Ammon's horn (tissue), 1 donor: ENCODE measurements at places on chromosomes 1 and 21.

GRCh38 chr1:1330366-1331067 lies 563 bp upstream of the TAS1R3 start:
- DNase-seq: no peak

GRCh38 chr1:168469690-168470089 lies 74.1 kb downstream of the XCL2 start:
- DNase-seq: no peak

DNA sequence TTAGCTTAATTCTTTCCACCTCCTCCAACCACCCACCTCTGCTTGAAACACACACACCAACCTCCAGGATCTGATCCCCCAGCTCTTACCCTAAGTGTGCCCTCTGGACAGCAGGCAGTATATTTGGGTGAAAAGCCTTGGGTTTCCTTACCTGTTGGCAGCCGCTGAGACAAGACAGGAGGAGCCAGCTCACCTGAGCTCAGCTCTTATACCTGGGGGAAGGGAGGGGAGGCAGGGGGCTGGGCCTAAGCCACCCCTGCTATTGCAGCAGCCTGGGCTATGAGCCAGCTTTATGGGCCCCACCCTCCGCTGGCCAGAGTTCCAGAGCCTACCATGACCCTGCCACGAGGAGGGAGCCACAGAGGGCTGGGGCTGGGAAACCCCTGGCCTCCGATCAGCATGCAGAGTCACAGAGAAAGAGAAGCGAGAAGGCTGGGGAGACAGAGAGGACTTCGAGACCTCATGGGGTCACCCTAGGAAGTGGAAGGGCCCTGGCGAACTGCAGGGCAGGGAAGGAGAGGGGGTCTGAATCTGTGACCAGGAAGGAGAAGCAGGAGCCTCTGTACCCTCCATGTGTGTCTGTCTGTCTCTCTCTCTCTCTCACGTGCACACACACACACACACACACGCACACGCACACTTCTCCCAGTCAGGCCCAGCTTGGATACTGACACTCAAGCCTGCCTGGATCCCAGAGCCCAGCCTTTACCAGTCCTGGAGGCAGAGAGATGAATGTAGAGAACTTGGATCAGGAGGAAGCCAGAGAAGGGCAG lies at the start of gene S100A14:
TSS of gene S100A14 (minus strand) at position 182 of the 773 bp plus-strand sequence. CDS start 467 bp downstream, outside the sequence.
- DNase-seq: no peak

GRCh38 chr1:237411621-237412020 lies 369.6 kb downstream of the RYR2 start:
- DNase-seq: no peak

GRCh38 chr1:29849038-29849750 lies 612.9 kb downstream of the PTPRU start:
- DNase-seq: peak; percentile 8

- DNase-seq: peak; percentile 38
These were observed 930 bp downstream of the ARHGEF10L start for GRCh38 chr1:17540255-17541001.

DNA sequence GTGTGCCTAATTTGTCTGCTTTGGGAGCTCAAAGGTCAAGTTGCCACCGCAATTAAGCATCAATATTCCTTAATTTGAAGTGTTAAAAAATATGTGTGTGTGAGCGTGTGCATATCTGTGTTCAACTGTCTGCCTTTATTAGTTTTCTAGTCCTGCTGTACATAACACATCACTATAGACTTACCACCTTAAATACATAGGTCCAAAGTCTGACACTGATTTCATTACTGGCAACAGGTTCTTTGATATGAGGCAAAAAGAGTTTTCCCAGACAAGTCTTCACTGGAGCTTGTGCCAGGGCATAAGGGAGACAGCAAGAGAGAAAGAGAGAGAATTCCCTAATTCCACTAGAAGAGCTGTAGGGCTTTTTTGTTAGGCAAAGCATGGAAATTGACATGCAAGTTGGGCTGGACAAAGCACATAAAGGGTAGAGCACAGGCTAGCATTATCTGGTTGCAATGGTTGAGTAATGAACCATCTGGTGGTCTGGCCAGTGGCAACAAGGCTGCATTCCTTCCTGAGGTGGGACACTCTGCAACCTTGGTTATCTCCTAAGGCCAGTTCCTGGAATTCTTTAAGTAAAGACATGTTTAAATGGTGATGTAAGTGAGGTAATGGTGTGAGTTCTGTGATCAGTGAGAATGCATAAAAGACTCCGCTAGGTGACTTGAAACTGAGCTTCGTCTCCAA lies 457.2 kb upstream of the ADAMTS5 start:
- DNase-seq: no peak

DNA sequence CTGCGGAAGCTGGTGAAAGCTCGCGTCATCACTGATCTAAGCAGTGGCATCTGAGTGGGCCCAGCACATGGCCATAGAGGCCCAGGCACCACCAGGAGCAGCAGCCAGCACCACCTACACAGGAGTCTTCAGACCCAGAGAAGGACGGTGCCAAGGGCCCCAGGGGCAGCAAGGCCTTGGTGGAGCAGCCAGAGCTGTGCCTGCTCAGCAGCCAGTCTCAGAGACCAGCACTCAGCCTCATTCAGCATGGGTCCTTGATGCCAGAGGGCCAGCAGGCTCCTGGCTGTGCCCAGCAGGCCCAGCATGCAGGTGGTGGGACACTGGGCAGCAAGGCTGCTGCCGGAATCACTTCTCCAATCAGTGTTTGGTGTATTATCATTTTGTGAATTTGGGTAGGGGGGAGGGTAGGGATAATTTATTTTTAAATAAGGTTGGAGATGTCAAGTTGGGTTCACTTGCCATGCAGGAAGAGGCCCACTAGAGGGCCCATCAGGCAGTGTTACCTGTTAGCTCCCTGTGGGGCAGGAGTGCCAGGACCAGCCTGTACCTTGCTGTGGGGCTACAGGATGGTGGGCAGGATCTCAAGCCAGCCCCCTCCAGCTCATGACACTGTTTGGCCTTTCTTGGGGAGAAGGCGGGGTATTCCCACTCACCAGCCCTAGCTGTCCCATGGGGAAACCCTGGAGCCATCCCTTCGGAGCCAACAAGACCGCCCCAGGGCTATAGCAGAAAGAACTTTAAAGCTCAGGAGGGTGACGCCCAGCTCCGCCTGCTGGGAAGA lies 3.2 kb upstream of the ARTN start:
- DNase-seq: no peak

DNA sequence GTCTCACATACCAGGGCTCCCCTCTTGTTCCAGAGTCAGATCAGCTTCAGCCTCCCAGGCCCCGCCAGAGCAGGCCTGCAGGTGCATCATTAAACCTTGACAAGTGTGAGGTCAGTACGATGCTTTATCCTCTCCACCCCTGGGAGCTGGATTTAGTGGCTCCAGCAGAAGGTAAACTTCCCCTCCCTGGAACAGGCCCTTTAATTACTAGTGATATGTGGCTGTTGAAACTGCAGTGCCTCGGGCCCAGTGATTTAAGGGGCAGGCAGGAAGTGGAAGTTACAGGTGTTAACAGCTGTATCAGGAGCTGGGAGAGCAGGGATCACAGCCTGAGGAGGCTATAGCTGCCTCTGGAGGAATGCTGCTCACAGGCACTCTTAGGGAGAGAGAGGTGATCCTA lies 132.4 kb upstream of the KLHDC7A start:
- DNase-seq: no peak

- no peak for DNase-seq
These were observed 36.6 kb downstream of the KIAA0040 start for GRCh38 chr1:175155936-175156335.

DNA sequence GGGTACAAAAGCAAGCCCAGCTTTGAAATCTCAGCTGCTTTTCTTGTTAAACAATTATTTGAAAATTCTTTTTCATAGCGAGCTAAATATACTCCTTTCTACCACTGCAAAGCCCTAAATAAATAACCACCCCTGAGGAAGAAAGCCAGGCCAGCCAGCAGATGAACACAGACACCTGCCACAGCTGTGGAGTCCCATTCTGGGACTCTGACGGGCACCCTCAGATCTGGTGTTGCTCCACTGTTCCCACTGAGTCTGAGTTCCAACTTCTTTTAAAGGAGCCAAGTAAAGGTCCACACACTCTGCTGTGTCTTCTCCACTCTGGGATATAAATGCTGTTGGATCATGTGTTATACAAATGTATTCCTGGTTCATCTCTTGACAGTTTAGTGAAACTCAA lies 77.6 kb upstream of the COA6 start:
- DNase-seq: no peak

- no peak for DNase-seq
These were observed 151.6 kb downstream of the CNIH3 start for GRCh38 chr1:224767676-224768075.

DNA sequence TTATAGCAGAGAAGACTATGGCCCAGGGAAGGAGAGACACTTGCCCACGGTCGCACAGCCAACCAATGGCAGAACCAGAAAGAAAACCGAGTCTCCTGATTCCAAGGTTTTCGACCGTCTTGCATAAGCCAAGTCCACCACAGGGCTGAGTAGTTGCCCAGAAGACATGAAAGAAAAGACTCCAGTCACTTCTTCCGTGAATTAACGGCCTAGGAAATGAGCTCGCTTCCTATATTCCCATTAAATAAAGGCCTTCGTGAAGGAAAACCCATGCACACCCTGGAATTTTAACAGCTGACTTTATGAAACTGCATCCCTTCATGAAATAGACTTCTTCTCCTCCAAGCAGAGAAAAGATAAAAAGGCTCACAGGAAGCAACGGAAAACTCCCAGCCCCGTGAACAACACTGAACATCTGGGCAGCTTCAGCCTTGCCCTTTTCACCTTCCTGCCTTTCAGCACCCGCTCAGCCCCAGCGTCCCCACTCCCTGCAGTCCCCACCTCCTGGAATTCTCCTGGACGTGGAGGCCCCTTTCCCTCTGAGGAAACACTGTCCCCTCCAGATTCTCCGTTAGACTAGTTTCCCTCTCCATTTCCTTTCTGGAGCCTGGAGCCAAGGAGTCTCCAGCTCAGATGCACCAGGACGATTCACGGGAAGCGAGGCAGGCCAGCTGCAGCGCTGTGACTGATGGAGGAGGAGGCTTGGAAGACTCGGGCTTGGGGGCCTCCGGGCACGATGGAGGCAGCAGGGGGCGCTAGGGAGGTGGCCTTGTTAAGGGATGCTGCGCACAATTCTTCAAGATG lies 2.7 kb upstream of the MYOC start:
- DNase-seq: no peak

- no peak for DNase-seq
These were observed 220.9 kb upstream of the KCNK2 start for GRCh38 chr1:214861615-214862014.

DNA sequence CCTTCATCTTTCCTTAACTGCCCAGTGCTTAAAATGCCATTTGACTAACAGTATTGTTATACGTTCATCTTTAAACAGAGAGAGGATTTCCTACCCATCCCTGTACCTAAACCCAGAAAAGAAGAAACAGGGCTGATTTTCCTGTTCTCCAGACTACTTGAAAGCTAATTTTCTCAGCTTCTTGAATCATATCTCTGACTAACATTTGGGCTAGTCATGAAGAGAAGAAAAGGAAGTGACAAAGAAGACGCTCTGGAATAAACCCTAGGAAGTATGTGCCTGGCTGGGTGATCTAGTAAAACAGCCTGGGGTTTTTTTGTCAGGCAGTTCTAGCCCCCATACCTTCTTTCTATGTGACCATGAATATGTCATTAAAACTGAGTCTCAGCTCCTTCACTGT lies 44.8 kb upstream of the SGIP1 start:
- no peak for DNase-seq

DNA sequence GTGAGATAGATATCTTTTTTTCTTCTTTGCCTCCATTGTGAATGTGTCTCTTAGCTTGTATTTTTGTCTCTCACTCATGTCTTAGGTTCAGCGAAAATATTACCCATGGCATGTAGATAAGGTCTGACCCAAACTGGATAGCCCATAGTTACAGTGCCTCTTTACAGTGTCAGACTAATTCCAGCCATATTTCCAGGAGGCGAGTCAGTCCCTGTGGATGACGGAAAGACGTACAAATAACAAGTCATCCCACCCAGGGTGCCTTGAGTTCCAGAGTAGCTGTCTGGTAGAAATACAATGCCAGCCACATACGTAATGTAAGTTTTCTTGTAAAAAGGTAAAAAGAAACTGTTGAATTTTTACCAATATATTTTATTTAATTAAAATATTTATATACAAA lies 157.3 kb downstream of the ZNF281 start:
- no peak for DNase-seq

DNA sequence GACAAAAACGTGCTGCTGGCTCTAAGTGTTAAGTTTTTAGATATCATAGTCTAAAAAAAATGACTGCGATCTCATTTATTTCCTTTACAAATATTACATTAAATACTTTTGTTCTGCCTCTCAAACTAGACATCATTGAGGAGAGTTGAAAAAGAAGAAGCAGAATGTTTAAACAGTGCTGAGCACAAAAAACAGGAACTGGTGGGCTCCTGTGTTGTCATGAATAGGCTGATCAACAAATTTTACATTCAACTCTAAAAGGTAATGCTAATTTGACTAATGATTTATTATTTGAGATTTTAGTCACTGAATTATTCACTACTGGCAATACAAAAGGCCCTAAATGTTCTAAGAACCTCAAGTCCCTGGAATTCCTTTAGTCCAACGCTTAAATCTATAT lies 66.1 kb downstream of the GPATCH2 start:
- no peak for DNase-seq

GRCh38 chr1:229147072-229147471 lies 123.8 kb upstream of the RAB4A start:
- DNase-seq: no peak

DNA sequence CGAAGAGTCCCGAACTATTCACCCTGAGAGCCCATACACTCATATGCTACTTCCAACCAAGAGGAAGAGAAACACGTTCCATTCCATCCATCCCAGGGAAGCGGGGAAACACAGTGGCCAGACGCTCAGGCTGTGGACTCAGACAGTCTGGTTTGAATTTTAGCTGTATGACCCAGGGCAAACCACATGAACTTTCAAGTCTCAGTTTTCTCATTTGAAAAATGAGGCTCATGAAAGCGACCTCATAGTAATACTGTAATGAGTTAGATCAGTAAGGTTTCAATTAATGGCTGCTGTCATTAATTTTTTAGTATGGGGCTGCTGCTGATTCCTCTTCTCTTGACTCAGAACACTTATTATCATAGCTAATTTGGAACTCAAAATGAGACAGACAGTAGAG lies 1.5 kb downstream of the FCRL4 start:
- DNase-seq: no peak
